Substantia nigra (tissue), 51 donors: ENCODE measurements at places on chromosomes 11 and 22.

GRCh38 chr22:49230194-49230577 lies 597.5 kb downstream of the BRD1 start:
- no peak for DNase-seq

DNA sequence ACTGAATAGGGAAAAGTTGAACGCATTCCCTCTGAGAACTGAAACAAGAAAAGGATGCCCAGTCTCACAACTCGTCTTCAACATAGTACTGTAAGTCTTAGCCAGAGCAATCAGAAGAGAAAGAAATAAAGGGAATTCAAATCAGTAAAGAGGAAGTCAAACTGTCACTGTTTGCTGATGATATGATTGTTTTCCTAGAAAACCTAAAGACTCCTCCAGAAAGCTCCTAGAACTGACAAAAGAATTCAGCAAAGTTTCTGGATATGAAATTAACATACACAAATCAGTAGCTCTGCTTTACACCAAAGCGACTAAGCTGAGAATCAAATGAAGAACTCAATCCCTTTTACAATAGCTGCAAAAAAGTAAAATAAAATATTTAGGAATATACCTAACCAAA lies 471.2 kb upstream of the CNTN5 start:
- no peak for DNase-seq

DNA sequence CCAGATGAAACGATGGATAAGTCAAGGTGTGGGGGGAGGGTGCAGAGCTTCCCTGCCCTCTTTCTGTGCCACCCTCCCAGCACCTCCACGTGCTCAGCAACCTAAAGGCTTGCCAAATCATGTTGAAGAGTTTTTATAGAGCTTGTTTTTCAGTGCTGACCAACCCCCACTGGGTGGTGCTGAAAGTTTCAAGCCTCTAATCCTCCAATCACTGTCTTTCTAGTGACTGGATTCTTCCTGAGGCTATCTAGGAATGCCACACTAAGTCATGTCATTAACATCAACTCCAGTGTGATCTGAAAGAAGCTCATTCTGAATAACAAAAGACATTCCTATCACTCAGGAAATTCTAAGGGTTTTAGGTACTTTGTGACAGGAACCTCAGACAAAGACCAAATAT lies 382.6 kb downstream of the DYNC2H1 start:
- DNase-seq = no peak

DNA sequence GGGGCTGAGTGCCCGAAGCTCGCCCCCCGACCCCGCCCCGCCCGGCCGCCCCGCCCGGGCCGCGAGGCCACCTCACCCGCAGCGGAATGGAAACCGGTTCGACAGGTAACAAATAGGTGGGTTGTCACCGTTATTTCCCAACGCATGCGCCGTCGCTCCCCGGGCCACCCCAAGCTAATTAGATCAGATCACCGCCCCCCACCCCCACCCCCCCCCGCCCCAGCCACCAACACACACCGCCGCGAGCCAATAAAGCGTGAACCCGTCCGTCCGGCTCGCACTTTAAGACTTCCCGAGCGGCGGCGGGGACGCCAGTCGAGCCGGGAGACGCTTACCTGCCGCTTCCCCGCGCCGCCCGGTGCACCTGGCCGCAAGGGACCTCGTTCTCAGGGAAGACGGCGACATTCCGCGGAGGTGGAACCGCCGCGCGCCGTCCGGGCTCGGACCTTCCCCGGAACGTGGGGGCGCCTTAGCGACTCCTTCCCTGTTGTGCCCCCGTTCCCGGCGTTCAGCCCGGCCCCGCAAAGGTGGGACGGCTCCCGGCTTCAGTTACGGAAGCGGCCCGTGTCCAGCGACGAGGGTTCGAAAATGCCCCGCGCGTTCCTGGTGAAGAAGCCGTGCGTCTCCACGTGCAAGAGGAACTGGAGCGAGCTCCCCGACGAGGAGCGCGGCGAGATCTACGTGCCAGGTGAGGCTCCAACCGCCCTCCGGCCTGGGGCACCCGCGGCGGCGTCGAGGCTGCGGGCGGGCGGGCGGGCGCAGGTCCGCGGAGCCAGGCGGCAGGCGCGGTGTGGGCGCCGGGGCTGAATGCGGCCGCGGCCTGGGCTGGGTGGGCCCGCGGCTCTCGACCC lies at the start of gene OVOL1:
Gene OVOL1, plus strand, starts transcription at position 278 of the 851 bp plus-strand sequence. Its CDS starts 311 bp downstream, at position 589.
- no peak for DNase-seq

GRCh38 chr11:69700278-69701140 lies 3.3 kb downstream of the FGF19 start:
- peak; percentile 37 for DNase-seq

DNA sequence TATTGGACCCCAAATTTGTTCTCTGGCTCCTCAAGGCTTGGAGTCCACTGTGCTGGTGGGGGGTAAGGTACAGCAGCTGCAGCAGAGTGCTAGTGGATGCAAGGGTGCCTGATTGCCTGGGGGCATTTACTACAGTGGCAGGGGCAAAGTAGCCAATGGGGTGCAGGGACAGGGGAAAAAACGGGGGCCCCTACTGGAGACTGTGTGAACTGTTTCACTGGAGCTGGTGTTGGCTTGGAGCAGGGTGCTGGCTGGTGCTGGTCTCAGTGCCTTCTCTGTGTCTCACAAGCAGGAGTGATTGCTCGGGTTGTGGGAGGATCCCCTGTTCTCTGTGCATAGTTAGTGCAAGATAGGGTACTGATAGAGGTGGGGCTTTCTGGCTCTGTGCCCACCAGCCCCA lies 935.9 kb downstream of the JRKL start:
- no peak for DNase-seq

DNA sequence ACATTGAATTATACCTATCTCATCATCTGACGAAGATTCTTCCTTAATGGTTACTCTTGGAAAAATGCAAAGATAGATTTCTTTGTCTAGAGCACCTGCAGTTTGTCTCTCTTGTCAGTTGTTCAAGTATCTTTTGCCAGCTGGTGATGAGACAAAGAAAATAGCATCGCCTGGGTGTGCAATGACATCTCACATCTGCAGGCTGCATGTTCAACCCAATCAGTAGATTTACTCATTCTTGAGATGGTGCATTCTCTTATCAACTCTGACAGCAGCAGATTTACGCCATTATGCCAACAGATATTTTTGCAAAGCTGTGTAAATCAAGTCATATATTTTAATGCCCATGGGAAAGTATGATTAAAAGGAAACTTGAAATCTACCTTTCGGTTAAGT lies 164.6 kb upstream of the PDGFD start:
- no peak for DNase-seq

GRCh38 chr11:113994077-113994954 lies 19.4 kb downstream of the HTR3A start:
- DNase-seq = no peak

GRCh38 chr22:45454275-45454674 lies 40.8 kb downstream of the RIBC2 start:
- DNase-seq = no peak

DNA sequence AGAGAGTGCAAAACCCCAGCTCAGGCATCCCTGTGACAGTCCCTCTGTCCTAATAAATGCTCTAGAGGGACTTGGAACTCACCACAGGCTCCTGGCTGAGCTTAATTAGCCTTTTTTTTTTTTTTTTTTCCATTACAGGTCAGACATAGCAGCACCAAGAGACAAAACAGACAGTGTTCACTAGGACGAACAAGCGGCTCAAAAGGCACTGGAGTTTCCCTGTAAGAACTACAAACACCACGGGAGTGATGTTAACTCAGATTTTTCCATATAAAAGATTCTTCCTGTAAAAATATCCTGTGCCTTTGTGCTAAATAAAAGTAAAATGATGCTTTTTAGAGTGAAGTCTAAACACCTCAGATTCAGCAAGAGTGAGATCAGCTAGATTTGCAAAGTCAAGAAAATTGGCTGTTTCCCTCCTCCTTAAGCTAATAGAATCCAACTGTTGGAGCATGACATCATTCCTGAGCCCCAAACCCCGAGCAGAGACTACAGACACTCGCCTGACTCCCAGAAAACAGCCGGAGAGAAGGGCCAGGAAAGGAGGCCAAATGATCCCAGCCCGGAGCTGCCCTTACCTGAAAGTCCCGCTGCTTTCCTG lies 101.0 kb upstream of the AKIP1 start:
- no peak for DNase-seq

DNA sequence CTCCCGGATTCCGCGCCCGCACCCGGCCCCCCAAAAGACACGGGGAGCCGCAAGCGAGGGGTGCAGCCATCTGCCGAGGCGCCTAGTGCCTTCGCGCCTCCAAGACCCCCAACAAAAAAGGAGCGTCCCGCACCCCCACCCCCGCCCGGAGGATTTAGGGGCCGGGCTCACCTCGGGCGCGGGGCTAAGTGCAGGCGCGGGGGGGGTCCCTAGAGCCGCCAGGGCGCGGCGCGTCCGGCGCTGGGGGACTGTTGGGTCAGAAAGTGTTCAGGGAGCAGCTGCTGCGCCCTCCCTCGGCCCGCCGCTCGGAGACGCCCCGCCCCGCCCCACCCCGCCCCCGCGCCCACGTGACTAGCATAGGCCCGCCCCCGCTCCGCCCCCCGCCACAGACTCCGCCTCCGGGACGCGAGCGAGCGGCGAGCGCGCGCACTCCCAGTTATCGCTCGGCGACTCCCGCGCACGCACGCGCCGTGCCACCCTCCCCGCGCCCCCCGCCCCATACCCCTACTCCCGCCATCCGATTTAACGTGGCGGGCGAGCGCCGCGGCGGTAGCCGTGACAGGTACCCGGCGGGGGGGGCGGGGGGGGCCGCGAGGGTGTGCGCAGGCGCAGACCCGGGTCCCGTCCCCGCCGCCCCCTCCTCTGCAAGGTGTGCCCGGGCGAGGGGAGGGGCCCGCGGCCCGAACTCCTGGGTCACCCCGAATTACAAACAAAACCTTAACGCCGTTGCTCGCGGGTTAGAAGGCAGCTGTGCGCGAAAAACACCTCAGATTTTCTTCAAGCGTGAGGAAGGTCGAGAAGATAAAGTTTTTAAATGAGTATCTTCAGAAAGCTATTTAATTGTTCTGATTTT lies 56.2 kb downstream of the KCNJ4 start:
- peak; percentile 65 for DNase-seq

- DNase-seq = no peak
These were observed 6.7 kb downstream of the TRIM29 start for GRCh38 chr11:120130991-120131760.

DNA sequence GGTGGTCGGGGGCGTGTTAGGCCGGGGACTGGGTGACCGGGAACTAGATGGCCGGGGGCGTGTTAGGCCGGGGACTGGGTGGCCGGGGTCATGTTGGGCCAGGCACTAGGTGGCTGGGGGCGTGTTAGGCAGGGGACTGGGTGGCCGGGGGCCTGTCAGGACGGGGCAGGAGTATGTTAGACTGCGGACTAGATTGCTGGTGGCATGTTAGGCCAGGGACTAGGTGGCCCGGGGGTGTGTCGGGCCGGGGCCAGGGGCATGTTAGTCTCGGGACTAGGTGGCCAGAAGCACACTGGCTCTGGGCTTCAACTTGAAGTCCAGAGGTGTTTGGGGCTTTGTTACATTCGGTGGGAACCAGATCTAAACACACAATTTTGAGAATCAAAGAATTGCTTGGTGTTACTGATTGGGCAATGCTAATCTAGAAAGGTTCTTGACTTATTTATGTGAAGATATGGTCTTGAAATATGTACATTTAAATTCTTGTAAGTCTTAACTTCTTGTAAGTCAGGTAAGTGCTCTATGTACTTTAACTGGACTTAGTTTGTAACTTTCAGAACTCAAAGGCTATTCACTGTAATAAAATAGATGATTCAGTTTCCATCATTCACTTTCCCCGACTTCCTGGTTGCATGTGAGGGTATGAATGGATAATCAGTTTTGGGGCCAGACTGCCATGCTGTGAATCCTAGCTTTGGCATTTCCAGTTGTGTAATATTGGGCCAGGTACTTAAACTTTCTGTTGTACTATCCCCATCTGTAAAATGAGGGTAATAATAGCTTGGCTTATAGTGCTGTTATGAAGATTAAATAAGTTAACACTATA lies 1.1 kb downstream of the EXT2 start:
- DNase-seq = no peak

DNA sequence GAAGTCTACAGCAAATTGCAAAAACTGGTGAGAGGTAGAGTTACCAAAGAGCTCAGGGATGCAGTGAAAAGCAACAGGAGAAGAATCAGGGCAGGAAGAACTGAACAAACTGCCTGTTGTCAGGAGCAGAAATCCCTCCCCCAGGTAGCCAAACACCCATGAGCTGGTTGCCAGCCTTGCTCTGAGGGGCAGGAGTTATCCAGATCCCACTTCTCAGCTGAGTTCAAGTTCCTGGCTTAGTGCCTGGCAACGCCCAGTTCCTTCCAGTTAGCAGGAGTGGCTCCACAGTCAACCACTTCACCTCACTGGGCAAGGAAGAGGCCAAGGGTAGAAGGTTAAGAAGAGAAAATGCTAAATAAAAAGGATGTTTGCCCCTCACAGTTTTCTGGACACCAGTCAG lies 1.9 kb upstream of the MPZL2 start:
- no peak for DNase-seq

- DNase-seq = no peak
These were observed 2.6 kb upstream of the PEX26 start for GRCh38 chr22:18075101-18075719.

GRCh38 chr22:17774206-17774925 lies at the start of gene BID:
BID (minus strand) TSS chr22:17774469; CDS start chr22:17750116, 24,353 bp downstream.
- no peak for DNase-seq

DNA sequence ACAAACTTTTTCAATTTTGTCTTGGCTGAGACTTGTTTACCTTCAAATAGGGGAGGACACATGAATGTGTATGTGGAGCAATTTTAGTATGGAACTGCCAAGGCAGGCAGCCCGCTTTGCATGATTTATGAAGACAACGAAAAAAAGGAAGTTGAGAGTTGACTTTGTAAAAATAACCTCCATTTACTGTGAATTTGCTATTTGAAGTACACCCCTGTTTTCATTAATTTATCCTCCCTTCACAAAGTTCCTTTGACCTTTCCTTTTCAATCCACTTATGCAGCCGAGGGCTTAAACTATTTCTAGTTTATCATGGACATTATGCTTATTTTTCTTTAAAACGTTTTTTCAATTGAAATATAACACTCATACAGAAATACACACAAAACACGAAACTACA lies 369.6 kb upstream of the CADM1 start:
- DNase-seq = no peak

- DNase-seq = no peak
These were observed 36.2 kb downstream of the C22orf42 start for GRCh38 chr22:32122899-32123298.

GRCh38 chr11:72468289-72468688 lies 34.0 kb upstream of the CLPB start:
- DNase-seq = no peak

GRCh38 chr11:105609341-105609781 lies 512 bp upstream of the GRIA4 start:
- DNase-seq = no peak

DNA sequence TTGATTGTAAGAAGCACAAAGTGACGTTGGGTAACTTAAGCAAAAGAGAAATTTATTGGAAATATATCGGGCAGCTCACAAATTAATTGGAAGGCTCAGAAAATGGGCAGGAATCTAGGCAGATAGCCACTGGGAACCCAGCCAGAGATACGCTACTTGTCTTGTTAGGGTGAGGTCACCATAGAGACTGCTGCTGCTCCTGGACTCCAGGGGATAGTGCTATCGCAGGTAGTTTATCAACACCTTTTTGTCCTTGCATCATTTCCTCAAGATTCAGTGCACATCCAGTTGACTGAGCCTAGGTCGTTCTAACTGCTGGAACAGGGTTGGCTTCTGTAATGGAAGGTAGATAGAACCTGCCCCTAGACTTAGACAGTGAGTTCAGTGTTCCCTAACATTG lies 19.6 kb downstream of the AMOTL1 start:
- no peak for DNase-seq

GRCh38 chr11:9868641-9869040 lies 204.8 kb downstream of the SWAP70 start:
- DNase-seq = no peak

GRCh38 chr11:19321351-19321750 lies 80.6 kb upstream of the E2F8 start:
- DNase-seq = no peak
